Upper lobe of right lung (tissue), 1 donor: ENCODE measurements at places on chromosomes 4 and X.
A peak's percentile ranks its signal among the peaks of the same experiment; 100 is the strongest.

DNA sequence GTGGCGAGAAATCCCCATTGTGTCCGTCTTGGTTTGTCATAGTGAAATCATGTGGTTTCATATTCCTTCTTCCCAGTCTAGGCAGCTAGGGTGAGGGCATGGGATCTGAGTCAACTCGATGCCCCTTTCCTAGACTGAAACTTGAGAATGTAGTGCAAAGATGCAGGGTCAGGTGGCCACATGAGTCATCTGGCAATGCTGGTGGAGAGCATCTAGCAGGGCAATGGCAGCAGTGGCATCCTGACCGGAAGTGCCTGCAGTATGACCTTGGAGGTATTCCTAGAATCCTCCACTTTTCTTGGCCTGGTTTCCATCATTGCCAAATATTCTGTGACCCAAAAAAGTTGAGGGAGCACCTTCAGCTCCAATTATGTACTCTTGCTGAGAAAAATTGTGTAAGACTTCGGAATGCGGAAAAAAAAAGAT, 39.1 kb upstream of the TMEM184C start:
- H3K36me3 ChIP-seq: no peaks in the 10 kb centered on the region
- no peaks in the 10 kb centered on the region for H3K27me3 ChIP-seq
- H3K4me3 ChIP-seq: no peak overlapping the region
- H3K4me1 ChIP-seq: no peaks in the 10 kb centered on the region
- no peak for DNase-seq
- no peak overlapping the region for H3K27ac ChIP-seq

DNA sequence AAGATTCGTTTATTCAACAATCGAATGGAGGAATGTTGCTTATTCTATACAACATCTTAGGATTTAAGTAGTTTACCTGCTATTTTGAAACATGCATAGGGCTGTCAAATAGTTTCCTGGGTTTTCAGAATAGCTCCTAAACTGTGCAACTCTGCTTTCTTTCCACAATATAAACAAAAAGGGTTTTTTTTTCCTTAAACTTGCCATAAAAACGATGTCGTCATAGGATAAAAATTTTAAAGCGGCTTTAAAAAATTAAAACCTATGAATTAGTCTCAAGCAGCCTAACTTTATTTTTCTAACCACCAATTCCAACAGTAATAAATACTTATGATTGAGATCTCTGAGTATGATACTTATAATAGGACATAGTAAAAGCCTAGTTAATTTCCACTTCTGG, 21.6 kb upstream of the STIM2 start:
- H3K4me3 ChIP-seq: no peak overlapping the region
- no peaks in the 10 kb centered on the region for H3K4me1 ChIP-seq
- no peaks in the 10 kb centered on the region for H3K36me3 ChIP-seq
- H3K27me3 ChIP-seq: no peaks in the 10 kb centered on the region
- no peak overlapping the region for H3K27ac ChIP-seq

DNA sequence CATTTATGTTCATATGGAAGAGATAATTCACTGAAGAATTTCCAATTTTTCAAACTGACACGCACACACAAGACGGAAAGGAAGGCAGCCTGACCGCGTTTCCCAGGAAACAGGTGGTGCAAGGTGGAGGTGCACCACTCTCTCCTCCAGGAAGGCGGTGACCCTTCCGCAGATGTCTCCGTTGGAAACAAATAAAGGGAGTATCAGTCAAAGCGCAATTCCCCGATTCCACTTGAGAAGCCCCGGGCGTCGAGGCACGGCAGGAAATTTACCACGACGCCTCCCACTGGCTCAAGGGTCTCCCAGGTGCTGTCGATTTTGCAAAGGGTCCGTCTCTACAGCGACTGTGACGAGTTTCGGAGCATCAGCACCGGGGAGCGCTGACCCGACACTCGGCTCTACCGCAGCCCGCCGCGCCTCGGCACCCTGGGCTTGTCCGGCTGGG, 770 bp upstream of the TIGD2 start:
- no peaks in the 10 kb centered on the region for H3K27me3 ChIP-seq
- DNase-seq: no peak
- H3K4me1 ChIP-seq: peaks cover 13% of the 10 kb centered on the region

GRCh38 chr4:44235897-44236296, 212.7 kb downstream of the KCTD8 start:
- no peaks in the 10 kb centered on the region for H3K27me3 ChIP-seq
- H3K4me1 ChIP-seq: no peaks in the 10 kb centered on the region

- peak overlapping the region; percentile 99 for H3K27ac ChIP-seq
- peaks cover 38% of the 10 kb centered on the region for H3K4me1 ChIP-seq
- H3K4me3 ChIP-seq: peak overlapping the region; percentile 98
- no peaks in the 10 kb centered on the region for H3K27me3 ChIP-seq
Observed at GRCh38 chrX:1392376-1393068, 609 bp upstream of the SLC25A6 start.

GRCh38 chr4:77163641-77164040, 6.6 kb downstream of the CCNG2 start:
- H3K27me3 ChIP-seq: no peaks in the 10 kb centered on the region
- peaks cover 95% of the 10 kb centered on the region for H3K36me3 ChIP-seq
- no peak overlapping the region for H3K4me3 ChIP-seq
- H3K4me1 ChIP-seq: peaks cover 8% of the 10 kb centered on the region
- DNase-seq: no peak
- no peak overlapping the region for H3K27ac ChIP-seq

DNA sequence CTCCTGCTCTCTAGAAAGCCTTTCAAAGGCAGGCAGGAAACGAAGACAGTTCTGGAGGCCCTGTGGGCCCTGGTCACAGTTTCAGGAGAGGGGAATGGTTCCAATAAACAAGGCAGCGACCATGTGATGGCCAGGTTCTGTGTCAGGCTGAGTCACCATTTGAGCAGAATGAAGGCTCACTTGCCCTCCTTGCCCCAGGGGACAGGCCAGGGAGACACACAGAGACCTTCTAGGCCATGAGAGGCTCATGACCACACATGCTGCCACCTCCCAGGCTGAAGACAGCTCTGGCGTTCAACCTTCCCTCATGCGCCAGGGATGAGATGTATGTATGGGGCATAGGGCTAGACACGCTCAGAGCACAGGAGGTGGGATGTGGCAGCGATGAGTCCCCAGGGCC, 22.9 kb upstream of the TRIM2 start:
- H3K4me1 ChIP-seq: no peaks in the 10 kb centered on the region
- H3K27me3 ChIP-seq: no peaks in the 10 kb centered on the region
- no peaks in the 10 kb centered on the region for H3K36me3 ChIP-seq
- no peak for DNase-seq

DNA sequence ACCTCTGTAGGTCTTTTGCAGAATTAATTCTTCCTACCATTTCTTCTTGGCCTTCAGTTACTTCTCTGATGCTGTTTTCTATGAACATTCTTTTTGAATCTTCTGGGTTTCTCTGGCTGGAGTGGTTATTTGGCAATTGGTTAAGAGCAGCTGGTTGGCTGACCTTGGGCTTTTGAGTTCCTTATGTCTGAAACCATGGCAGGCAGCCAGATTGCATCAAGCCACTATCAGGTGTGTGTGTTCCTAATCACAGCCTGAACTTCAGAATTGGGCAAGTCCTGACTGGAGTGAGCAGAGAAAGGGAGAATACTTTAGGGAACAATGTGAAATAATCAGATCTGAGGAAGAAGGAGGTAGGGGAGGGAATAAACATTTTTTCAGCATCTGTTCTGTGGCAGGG, 90.2 kb downstream of the ARHGAP10 start:
- H3K27me3 ChIP-seq: no peaks in the 10 kb centered on the region
- DNase-seq: peak; percentile 87
- no peak overlapping the region for H3K4me3 ChIP-seq
- no peaks in the 10 kb centered on the region for H3K36me3 ChIP-seq
- H3K27ac ChIP-seq: peak overlapping the region; percentile 30
- peaks cover 29% of the 10 kb centered on the region for H3K4me1 ChIP-seq

DNA sequence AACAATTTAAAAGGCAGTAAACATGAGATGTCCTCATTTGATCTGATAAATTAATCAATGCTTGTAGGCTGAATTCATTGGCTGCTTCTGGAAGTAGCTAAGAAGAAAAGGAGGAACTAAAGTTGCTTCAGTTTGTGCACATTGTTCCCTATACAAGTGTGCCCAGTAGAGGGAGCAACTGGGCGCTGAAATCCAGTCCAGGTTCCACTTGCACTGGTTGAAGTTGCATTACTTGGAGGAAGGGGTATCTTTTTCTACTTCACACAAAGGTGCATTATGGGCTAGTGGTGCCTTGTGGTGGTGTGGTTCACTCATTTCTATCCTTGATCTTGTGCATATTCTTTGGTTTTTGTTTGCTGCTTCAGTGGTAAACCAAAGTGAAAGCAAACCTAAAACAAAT, 67.9 kb upstream of the SOX3 start:
- no peak for DNase-seq
- no peaks in the 10 kb centered on the region for H3K36me3 ChIP-seq
- no peak overlapping the region for H3K4me3 ChIP-seq
- H3K27ac ChIP-seq: no peak overlapping the region
- no peaks in the 10 kb centered on the region for H3K27me3 ChIP-seq

DNA sequence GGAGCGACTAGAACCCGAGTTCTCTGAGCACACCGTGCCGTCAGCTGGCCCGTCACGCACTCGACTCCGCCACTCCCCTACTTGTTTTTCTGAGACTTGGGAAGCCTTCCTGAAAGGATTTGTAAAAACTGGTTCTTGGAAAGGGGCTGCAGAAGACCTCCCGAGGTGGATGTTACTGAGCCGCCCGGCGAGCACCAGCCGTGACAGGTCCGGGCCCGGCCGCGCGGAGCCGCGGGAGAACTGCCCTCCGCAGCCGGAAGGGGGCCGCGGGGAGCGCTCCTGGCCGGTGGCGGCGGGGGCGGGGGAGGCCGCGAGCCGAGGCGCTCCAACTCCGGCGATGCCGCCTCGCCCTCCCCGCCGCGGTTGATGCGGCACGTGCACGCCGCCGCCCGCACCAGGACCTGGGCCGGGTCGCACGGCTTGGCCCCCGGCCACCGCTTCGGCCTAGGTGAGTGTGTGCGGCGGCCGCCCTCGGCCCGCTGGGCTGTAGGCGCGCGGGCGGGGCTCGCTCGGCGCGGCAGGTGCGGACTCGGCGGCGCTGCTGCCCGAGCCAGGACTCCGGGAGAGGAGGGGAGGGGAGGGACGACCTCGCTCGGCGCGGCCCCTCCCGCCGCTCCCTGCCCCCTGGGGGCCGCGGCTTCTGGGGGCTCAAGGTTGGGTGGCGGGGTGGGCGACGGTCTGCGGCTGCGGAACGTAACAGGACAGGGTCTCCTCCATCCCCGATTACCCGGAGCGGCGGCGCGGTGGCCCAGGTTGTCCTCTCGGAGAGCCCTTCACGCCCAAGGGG, 1.7 kb downstream of the SPRY1 start:
- peak; percentile 91 for DNase-seq
- peak overlapping the region; percentile 94 for H3K27ac ChIP-seq
- no peaks in the 10 kb centered on the region for H3K27me3 ChIP-seq
- H3K4me3 ChIP-seq: peak overlapping the region; percentile 73
- no peaks in the 10 kb centered on the region for H3K4me1 ChIP-seq
- H3K36me3 ChIP-seq: peaks cover 18% of the 10 kb centered on the region

DNA sequence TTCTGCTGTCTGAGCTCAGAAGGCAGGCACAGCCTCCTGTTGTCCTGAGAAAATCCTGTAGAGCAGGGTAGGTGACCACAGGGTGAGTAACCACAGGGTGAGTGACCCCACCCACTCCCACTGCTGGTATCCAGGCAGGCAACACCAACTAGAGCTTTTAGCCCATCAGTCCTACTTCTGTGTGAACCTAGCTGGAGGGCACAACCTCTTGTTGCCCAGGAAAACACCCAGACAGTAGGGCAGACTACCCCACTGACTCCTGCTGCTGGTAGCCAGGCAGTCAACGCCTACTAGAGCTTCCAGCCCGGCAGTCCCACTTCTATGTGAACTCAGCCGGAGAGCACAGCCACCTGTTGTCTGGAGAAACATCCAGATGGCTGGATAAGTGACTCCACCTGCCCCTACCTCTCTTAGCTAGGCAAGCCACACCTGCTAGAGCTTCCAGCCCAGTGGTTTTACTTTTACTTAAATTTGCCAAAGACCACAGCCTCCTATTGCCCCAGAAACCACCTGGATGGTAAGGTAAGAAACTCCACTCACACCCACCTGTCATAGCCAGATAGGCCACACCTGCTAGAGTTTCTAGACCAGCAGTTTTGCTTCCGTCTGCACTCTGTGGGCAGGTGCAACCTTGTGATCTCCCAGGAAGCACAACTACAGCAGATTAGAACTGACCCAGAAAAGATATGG, 371.6 kb downstream of the INPP4B start:
- no peak overlapping the region for H3K27ac ChIP-seq
- DNase-seq: no peak
- H3K36me3 ChIP-seq: no peaks in the 10 kb centered on the region
- no peak overlapping the region for H3K4me3 ChIP-seq
- no peaks in the 10 kb centered on the region for H3K4me1 ChIP-seq
- no peaks in the 10 kb centered on the region for H3K27me3 ChIP-seq

GRCh38 chrX:153688071-153688470, 345 bp downstream of the SLC6A8 start:
- H3K27me3 ChIP-seq: no peaks in the 10 kb centered on the region
- H3K4me1 ChIP-seq: no peaks in the 10 kb centered on the region
- H3K27ac ChIP-seq: no peak overlapping the region
- DNase-seq: no peak
- no peak overlapping the region for H3K4me3 ChIP-seq

GRCh38 chrX:114519524-114519923, 64.4 kb upstream of the HTR2C start:
- no peaks in the 10 kb centered on the region for H3K4me1 ChIP-seq
- H3K36me3 ChIP-seq: no peaks in the 10 kb centered on the region
- no peaks in the 10 kb centered on the region for H3K27me3 ChIP-seq
- no peak overlapping the region for H3K27ac ChIP-seq
- no peak for DNase-seq

GRCh38 chrX:54950730-54951375, 30.2 kb downstream of the TRO start:
- H3K36me3 ChIP-seq: no peaks in the 10 kb centered on the region
- H3K27me3 ChIP-seq: no peaks in the 10 kb centered on the region
- no peak overlapping the region for H3K4me3 ChIP-seq
- H3K4me1 ChIP-seq: no peaks in the 10 kb centered on the region

DNA sequence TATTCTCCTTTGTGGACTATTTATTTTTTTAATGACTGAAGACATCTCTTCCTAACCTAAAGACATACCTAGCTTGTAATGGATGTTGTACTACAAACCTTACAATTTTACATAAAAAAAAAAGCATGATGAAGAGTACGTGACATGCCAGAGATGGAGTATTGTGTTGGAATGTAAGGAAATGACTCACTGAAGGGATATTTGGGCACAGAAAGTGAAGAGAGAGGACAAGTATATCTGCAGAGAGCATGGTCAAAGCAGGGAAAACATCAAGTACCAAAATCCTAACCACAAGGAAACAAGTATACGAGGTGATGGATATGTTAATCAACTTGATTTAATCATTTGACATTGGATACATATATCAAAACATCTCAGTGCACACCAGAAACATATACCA, 1051.4 kb upstream of the PRKX start:
- no peaks in the 10 kb centered on the region for H3K27me3 ChIP-seq
- no peak overlapping the region for H3K27ac ChIP-seq
- no peaks in the 10 kb centered on the region for H3K36me3 ChIP-seq
- no peaks in the 10 kb centered on the region for H3K4me1 ChIP-seq
- no peak overlapping the region for H3K4me3 ChIP-seq
